ENCODE measurements at places on chromosomes 5 and 9.

DNA sequence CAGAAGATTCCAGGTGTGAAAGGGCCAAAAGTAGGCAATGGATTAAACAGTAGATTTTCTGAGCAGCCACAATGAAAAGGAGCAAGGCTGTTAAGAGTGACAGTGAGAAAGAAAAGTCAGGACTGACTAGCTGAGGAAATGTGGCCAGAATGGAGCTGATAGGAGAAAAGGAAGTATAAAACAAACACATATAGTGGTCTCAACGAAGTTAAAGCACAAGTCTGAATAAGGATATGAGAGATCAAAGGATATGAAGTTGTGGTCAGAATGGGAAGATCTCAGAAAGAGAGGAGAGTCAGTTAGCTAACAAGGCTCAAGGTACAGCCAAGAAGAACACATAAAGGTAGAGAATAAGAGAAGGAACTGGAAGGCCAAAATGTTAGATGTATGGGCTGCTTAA is 39.9 kb downstream of the FNIP1 start:
- DNase-seq = no peak

GRCh38 chr5:98934546-98934945 is 5.7 kb upstream of the CHD1 start:
- DNase-seq = no peak

DNA sequence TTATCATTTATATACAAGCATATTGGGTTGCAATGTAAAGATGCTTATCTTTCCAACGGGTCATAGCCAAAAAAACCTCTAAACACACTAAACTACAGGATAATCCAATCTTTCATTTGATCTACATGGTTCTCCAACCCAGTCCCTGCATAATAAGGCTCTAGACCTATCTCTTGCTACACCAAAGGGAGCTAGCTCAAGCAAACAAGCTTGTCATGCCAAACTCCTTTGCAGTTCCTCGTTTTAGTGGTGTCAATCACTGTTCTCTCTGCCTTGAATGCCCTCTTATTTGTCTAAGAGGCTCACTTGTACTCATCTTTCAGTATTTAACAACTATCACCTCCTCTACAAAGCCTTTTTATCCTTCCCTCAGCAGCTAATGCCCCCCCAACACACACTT is 5.6 kb downstream of the HOMER1 start:
- DNase-seq = no peak

GRCh38 chr5:64040490-64040889 is 78.2 kb upstream of the HTR1A start:
- no peak for DNase-seq

- no peak for DNase-seq
Observed at GRCh38 chr5:69050214-69050613, 43.6 kb upstream of the SLC30A5 start.

DNA sequence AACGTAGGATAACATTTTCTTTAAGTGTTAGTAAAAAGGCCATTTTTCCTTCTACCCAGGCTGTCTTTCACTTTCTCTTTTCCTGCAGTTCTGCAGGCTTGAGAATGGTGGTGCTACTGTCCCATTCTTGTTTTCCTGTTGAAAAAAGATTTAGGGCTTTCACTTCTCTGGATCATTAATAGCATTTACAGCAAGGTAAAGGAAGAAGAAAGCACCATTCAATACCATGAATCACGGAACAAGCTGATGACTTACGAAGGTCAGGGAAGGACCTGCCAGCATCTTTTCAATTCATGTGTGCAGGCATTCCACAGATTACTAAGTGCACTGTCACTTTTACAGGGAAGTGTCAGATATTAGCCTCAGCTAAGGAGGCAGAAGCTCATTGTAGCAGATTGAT is 292.8 kb downstream of the YTHDC2 start:
- no peak for DNase-seq

- no peak for DNase-seq
Observed at GRCh38 chr9:36025746-36026145, 11.0 kb upstream of the RECK start.

- no peak for DNase-seq
Observed at GRCh38 chr5:175195698-175196656, 248.0 kb downstream of the DRD1 start.

- DNase-seq = no peak
Observed at GRCh38 chr9:83483223-83483622, 55.0 kb downstream of the FRMD3 start.

DNA sequence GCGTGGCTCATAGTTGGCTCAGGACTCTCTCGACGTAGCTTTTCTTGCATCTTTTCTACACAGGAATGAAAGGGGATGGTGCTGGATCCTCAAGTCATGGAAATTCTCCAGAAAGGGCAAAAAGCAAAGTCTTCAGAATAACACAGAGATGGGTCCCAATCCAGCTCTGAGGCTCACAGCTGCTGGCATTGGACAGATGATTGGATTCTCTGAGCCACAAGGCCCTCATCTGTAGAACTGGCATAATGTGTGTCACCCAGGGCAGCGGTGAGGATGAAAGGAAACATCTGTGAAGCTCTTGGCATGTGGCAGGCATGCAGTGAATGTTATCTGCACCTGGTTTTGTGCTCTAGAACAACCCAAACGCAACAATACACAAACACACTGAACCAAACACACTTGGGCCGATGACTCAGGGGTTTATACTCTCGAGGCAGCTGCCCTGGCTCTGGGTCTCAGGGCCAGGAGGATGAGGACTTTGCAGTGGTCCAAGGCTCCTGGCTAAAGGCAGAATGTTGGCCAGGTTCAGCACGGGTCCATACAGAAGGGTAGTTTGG is 64.0 kb upstream of the UBTD2 start:
- DNase-seq = no peak

- no peak for DNase-seq
Observed at GRCh38 chr5:154197801-154198491, 7.4 kb downstream of the GALNT10 start.

- no peak for DNase-seq
Observed at GRCh38 chr5:176538230-176538988, 1.2 kb upstream of the RNF44 start.

DNA sequence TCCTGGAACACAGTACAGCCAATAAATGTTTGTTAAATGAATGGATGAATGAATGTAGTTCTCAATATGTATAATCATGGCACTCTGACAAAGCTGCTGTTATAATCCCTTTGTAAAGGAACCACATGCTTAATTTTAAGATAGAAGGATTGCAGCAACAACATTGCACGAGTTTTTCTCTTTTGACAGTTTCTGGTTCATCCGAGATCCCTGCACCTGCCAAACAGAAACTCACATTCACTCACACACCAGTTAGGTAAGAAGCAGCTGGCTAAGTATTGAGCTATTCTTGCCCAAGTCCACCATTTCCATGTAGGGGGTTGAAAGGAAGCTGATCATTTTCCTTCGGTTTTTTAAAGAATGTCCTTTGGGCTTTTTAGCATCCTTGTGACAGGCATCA is 133.7 kb upstream of the MAP1B start:
- no peak for DNase-seq

DNA sequence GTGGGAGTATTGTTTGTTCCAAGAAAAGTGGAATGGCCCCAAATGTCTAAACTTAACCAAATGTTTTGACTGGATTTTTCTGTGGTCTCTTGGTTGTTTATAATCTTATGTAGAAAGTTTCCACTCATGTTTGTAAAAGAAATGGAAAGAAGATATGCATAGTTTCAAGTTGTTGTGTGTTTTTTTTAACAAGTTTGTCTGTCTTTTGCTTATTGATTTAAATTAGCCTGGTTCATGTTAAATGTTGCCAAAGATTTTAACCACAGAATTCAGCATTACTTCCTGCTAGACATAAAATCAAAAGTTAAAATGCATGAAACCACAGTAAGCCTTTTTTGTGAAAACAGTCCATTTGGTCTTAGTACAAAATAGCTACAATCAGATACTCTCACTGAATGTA is 14.0 kb downstream of the PPWD1 start:
- no peak for DNase-seq

- no peak for DNase-seq
Observed at GRCh38 chr5:180053061-180053602, 18.4 kb downstream of the RNF130 start.

DNA sequence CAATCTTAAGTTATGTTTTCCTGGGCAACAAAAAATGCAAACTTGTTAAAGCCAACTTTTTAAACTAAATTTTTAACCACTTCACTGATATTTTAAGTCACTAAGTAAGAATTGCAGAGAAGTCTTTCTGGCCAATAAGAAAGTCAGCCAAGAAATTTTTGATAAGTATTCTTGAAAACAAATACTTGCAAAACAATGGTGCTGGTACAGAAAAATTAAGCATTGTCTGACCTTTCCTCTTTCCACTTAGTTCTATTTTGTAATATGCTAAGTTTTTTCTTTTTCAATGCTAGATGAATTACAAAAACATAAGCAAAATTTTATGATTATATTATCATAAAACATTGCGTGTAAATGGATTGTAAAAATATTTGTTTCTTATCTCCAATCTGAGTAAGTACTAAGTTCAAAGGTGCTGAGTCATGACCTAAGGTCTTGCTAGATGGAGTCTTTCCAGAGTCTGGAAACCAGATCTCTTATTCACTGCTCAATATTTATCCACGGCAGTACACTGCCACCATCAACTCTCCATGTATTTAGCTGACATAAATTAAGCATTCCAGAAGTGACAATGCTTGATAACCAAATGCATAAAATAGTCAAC is 139.7 kb downstream of the MEF2C start:
- DNase-seq = no peak

GRCh38 chr5:129459450-129459776 is 685 bp upstream of the ADAMTS19 start:
- no peak for DNase-seq

- no peak for DNase-seq
Observed at GRCh38 chr9:74742792-74743730, 144.7 kb downstream of the TRPM6 start.

DNA sequence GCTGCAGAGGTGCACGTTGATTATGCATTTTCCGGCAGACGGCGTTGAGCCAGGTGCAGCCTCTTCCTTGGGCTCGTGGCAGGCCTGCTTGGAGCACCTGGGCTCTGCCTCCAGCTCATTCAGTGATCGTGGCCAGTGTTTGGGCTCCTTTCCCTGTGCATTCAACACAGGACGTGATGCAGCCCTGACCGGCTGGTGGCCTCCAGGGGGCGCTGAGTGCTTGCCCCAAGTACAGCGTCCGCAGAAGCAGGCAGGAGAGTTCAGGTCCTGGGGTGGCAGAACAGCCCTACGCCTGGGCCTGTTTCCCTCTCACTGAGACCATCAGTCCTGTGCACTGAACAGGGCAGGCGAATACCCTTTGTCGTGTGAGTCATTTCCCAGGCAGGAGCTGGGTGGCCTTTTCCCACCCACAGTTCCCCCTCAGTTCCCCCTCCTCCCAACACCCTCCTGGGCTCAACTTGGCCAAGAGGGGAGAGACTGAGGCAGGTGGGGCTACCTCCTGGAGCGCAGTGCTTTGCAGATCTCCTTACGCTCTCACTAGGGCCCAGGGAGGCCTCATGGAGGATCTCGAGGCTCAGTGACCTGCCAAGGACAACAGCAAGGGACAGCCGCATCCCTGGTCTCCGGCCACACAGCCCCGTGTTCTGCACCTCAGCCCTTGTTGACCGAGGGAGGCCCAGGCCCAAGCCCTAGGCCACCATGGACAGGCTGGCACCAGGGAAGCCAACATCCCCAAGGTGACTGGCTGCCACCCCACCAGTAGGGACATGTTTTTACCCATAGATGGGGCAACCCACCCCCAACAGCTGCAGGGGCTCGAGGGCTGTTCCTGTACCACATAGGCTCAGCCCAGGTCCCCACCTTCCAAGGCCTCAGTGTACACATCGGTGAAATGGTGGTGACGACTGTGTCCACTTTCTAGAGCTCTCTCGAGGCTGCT is 52.9 kb downstream of the LRSAM1 start:
- DNase-seq = peak; percentile 69

- DNase-seq = no peak
Observed at GRCh38 chr9:78032730-78033457, 1.3 kb upstream of the GNAQ start.

DNA sequence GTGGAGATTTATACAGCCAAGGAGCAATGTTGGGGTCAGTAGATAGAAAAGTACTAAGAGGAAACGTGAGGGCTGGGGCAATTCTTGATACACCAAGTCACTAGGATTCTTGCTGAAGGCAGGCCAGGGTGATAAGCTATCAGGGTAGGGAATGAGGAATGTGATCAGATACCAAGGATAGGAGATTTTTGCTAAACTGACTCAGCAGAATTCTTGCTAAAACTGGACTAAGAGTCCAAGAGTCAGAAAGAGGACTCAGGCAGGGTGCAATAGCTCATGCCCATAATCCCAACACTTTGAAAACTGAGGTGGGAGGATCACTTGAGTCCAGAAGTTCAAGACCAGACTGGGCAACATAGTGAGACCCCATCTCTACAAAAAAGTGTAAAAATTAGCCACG is 71.7 kb downstream of the ENTREP1 start:
- no peak for DNase-seq

DNA sequence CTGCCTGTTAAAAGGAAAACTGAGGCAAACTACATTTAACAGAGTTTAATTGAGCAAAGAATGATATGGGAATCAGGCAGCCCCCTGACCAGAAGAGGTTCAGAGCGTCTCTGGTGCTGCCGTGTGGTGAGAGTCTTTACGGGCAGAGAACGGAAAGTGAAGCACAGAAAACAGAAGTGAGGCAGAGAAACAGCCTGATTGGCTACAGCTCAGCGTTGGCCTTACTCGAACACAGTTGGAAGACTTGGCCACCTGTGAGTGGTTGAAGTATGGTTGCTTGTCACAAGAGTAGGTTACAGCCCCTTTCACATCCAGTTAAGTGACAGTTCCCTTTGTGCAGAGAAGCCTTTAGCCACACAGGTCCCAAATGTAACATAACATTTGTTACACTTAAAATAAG is 16.9 kb upstream of the FBP1 start:
- DNase-seq = no peak

DNA sequence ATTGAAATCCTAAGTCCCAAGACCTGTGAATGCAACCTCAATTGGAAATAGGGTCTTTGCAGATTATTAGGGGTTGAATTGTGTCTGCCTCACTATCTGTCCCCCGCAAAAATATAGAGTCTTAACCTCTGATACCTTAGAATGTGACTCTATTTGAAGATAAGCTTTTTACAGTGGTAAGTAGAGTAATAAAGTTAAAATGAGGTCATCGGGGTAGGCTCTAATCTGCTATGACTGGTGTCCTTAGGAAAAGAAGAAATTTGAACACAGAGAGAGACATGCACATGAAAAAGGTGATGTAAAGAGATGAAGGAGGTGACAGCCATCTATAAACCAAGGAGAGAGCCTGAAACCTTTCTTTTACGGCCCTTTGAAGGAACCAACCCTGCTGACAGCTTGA is 287.1 kb upstream of the ADRA1B start:
- DNase-seq = no peak

DNA sequence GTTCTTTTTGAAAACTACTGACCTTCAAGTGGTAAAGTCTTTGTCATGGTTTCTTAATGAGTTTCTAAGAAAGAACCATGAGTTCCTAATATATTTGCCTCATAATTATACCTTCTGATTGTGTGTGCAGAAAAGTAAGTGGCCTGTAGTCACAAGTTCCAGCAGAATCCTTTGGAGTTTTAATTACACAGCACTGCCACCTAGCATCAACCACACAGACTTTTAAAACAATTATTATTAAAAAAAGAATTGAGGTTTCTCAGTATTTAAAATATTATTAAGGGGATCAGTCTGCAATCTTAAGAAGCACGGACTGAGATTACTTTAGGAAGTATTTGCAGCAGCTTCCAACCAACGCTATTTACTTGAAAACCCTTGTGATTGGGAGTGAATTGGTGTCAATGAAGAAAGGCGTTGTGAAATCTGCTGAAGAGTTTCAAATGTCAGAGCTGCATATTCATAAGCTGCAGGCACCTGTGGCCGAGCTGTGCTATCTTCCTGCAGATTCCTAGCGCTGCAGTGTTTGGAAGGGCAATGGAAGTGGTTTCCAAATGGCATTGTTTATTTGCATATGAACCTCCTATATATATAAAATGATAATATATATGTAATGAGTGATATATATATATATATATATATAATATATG is 1074.2 kb upstream of the WWC1 start:
- DNase-seq = no peak
